Hematopoietic multipotent progenitor cell treated with erythropoietin and hydrocortisone succinate and interleukin-3 and kit ligand, for 4 days (in vitro differentiated cells): ENCODE measurements at places on chromosomes 2 and 18.

- no peak for DNase-seq
Measured at GRCh38 chr2:142901780-142902179, 24.3 kb downstream of the KYNU start.

DNA sequence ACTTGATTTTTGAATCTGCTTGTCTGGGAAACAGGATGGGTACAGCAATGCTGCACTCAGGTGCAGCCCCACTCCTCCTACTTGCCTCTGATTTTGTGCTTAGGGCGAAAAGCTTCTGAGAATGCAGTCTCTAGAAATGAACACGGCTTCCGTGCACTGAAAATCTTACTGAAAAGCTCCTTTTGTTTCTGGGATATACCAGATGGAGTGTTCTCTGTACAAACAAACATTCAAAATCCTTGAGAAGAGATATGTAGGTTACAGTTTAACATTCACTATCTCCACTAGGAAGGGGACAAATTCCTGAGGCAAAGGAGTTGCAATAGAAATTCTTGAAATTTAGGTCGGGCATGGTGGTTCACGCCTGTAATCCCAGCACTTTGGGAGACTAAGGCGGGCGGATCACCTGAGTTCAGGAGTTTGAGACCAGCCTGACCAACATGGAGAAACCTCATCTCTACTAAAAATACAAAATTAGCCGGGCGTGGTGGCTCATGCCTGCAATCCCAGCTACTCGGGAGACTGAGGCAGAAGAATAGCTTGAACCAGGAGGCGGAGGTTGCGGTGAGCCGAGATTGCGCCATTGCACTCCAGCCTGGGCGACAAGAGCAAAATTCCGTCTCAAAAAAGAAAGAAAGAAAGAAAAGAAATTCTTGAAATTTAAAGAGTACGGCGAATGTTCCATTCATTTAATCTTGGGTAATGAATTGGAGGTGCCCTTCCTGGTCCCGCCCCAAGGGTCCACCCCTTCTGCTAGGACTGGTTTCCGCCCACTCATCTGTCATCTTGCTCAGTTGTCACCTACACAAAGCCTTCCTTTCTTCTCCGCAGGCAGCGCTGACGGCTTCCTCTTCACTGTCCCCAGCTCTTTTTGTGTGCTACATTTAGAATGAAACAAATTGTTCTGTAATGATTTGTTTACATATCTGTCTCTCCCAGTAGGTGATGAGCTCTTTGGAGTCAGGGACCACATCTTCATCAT, 92.4 kb downstream of the SOCS6 start:
- DNase-seq: peak; percentile 59

GRCh38 chr18:23178661-23179081, 43.4 kb downstream of the CABLES1 start:
- no peak for DNase-seq

- DNase-seq: no peak
Measured at GRCh38 chr2:40371525-40372282, 80.2 kb downstream of the SLC8A1 start.

GRCh38 chr2:15432642-15433256, 128.4 kb downstream of the NBAS start:
- DNase-seq: peak; percentile 82

DNA sequence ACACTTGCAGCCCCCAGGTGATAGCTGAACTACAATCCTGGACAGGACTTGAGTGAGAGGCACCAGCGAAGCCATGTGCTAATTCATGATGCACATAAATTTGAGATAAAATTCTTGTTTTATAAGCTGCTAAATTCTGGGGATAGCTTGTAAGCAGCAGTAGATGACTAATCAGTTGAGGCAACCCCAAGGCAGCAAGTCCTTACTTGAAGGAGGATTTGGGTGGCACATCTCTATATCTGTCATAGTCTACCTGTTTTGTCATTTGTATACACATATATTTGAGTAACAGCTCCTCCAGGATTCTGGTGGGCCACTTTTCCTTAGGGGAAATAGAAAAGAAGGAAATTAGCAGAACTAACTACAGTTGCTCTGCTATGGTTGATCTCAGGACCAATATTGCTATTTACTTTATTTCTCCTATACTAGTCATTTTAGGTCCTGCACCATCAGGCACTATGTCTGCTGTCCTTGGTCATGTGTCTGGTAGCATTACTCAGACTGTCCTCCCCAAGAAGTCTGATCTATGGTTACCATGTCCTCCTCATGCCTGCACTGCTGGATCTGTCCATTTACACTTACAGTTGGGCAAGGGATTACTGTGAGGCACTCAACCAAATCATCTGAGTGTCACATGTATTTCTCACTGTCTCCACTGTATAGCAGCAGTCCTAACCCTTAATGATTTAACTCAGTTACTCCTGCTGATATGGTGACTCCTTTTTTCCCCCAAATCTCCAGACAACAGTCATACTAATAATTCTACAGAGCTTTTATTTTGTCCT, 436.0 kb upstream of the CWC22 start:
- no peak for DNase-seq

GRCh38 chr2:106270471-106270891, 76.4 kb upstream of the UXS1 start:
- no peak for DNase-seq

- DNase-seq: no peak
Measured at GRCh38 chr2:22518641-22519040, 866.3 kb upstream of the KLHL29 start.

GRCh38 chr2:68110102-68110501, 47.3 kb upstream of the C1D start:
- peak; percentile 64 for DNase-seq

- DNase-seq: peak; percentile 15
Measured at GRCh38 chr2:36380624-36381481, 25.3 kb downstream of the CRIM1 start.

GRCh38 chr2:109660046-109660860, 46.1 kb downstream of the SOWAHC start:
- DNase-seq: no peak

GRCh38 chr18:24974431-24974830, 377.5 kb downstream of the ZNF521 start:
- no peak for DNase-seq

GRCh38 chr2:48414980-48415835, 114.7 kb upstream of the STON1 start:
- peak; percentile 96 for DNase-seq

GRCh38 chr18:34576622-34577021, 133.5 kb upstream of the DTNA start:
- no peak for DNase-seq

DNA sequence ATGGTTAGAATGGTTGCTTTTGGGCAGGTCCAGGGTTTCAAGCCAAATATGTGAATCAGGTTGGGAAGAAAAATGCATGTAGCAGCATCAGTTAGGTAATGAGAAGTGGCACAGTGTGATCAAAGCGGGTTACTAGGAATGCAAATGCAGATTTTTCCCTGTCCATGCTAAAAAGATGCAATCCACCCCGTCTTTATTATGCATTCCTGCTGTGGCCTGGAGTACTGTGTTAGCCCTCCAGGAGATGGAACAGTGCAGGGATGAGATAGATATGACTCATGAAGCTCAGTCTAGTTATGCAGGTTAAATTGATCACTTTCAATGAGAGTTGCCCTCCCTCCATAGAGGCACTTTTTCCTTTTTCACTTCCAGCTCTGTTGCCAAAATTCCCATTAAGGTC, 283.8 kb downstream of the CTNNA2 start:
- no peak for DNase-seq

DNA sequence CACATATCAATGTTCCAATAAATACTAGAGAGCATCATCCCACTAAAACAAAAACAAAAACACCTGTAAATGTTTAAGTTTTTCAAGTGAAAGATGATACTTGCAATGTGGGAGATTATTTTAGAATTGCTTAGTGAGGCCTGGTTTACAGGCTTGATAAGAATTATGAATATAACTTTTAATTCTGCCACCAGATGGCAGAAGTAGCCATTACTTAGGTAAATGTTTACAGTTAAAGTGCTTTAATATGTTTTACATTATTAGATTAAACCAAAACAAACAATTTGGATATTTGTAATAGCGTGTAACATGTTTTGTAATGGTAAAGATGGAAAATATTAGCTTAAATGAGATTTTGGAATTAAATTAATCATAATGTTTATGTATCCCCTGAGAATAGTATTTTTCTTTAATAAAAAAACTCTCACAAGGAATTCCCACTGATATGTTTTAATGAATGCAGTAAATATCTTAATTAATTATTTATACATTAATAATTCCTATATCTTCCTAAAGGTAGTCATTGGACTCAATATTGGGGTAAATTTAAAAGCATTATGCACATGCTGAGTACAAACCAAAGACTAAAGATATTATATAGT, 522.0 kb downstream of the SPAG16 start:
- DNase-seq: peak; percentile 59

DNA sequence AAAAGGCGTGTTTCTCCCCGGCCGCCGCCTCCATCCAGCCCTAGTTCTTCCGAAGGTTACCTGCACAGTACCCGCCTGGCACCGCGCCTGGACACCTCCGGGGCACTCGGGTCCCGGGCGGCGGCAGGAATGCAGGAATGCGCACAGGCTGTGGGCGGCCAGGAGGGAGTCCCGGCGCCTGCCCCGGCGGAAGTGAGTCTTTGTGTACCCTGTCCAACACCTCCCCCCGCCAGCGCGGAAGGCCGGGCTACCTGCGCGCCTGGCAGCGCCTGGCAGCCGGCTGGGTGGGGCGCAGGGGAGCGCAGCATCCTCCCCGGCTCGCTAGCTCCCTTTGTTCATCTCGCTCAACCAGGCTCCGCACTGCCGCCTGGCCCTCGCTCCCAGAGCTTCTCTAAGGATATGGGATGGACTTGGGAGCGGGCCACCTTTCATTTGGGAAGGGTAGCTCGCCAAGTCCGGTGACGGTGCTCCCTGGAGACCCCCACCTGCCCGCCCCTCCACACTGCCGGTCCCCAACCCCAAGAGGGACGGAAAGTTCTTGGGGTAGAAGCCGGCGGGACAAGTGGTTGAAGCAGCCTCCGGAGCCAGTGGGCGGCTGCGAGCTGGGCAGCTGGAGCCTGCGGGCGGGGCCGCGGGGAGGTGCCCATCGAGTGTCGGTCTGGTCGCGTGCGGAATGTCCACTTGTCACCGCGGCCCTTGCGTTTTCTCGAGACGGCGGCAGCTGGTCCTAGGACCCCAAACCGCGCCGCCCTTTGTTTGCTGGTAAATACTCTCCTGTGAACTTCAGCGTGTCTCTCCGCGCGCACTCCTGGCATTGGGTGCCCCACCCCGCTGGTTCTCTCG, 1.2 kb upstream of the ST6GAL2 start:
- DNase-seq: peak; percentile 55

- DNase-seq: no peak
Measured at GRCh38 chr2:160301420-160301819, 101.3 kb upstream of the ITGB6 start.

- DNase-seq: no peak
Measured at GRCh38 chr2:215712871-215713790, 277.3 kb upstream of the FN1 start.

DNA sequence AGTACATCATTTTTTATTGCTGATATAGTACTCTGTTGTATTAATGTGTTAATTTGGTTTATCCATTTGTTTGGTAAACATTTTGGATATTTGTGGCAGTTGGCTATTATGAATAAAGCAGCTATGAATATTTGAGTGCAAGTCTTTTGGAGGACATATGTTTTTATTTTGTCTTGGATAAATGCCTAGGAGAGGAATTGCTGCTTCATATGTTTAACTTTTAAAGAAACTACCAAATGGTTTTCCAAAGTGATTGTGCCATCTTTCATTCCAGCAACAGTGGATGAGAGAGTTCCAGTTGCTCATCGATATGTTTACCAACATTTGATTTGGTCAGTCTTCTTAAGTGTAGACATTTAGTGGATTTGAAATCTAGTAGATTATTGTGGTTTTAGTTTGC, 51.8 kb downstream of the MERTK start:
- DNase-seq: no peak

DNA sequence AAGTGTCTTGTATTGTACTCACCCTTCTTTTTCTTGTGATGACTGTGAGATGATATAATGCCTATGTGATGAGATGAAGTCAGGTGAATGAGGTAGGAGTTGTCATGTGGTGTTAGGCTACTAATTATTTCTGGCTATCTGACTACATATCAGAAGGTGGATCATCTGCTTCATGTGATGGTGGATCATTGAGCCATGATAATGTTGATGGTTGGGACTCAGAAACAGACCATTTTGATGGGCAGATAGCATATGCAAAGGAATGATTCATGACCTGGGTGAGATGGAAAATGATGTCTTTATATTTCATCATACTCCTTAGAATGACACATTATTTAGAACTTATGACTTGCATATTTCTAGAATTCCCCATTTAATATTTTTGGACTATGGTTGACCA, 19.5 kb downstream of the ANKRD30B start:
- DNase-seq: no peak

DNA sequence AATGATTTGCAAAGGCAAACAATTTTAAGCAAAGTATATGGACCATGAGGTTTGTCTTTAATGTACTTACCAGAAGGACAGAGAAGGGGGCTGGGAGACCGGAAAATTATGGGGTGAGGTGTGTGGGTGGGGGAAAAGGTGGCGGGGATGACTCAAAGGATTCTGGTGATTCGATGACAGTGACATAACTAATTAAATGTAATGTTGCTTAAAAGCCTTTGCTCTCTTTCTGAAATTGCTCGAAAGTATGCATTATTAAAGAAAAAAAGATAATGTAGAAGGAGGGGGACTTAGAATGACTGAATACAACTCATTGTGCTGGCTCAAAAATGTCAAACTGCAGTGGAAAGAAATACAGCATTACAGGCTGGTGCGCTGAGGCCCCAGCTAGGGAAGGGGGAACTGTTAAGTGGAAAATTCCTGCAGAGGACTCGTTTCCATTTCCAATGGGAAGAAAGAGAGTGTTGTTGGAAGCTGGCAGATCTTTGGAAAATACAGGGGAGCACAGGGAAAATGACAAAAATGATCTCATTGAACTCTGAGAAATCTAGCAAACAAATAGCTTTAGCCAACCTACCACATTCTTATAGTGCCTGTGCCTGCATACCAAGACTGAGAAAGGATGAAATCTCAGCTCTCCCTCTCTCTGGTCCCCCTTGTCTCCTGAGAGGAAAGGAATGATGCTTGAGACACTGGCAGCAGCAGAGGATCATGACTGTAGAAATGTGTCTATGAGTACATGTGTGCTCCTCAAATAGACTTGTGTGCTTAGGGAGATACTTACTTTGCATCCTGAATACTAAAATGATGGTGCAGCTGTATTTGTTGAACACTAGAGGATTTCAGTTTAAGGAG, 632.4 kb downstream of the NYAP2 start:
- DNase-seq: no peak

DNA sequence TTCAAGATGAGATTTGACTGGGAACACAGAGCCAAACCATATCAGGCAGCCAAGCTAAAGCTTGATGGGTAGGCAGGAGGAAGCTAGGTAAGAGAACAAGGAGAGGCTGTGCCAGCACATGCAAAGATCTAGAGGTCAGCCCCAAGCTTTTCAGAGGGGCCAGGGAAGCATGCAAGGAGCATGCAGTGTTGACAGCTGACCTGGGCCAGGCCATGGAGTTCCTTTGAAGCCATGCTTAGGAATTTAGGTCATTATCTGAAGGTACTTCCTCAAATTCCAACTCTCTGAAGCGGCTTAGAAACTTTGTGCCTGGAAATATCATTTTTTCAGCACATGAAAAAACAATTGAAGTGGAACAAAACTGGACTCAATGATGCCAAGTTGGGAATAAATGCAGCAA, 130.8 kb downstream of the SPAG16 start:
- no peak for DNase-seq

GRCh38 chr2:158723181-158723838, 71.8 kb upstream of the DAPL1 start:
- DNase-seq: no peak
